SK-N-DZ (cell line): ENCODE measurements at places on chromosomes 7 and 10.

DNA sequence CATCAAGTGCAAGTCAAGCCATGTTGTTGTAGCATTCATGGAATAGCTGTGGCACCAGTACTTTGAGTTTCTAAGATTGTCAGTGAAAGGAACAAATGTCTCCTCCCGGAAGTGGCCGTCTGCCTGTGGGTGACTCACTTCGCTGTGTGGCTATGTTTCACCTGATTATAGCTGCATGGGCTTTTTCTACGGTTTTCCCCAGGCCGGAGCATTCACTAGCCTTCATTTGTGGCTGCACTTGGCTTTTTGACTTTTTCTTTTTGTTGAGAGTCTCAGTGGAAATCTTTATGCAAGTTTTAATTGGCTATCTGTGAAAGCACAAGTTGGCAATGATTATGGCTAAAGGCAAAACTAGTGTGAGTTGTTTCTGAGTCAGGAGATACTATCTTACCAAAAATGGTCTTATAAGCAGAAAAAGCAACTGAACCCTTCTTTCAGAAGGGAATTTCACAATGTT, 35.0 kb downstream of the SRI start:
- DNase-seq: no peak

DNA sequence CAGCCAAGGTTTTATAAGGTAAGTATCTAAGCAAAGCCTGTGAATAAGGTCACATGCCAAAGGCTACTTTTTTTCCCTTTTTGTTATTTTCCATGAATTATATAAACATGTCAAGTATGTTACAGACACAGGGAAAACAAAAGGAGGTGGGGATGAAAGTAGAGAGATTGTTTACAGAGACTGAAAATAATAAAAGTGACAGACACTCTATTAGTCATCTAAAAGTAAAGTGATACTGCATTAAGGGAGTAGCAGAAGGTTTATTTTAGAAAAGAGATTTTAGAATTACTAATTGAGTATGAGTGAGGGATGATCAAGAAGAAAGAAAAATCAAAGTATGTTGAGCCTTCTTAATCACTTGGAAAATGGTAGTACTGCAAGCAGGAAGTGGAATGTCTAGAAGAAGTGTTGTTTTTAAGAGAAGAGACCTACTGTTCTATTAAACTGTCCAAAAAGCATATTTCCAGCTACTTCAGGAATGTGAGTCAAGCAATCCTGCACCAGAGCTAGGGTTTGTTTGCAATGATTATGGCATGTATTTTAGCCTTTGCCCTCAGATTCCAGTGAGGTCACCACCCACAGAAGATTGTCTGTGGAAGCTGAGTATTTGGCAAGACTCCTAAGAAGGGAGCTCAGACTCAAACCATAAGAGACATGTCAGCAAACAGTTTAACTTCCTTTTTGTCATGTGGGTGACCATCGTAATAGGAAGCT, 177.9 kb upstream of the PLXDC2 start:
- DNase-seq: no peak

GRCh38 chr7:19491821-19492452, 216.9 kb downstream of the POLR1F start:
- DNase-seq: peak; percentile 21

DNA sequence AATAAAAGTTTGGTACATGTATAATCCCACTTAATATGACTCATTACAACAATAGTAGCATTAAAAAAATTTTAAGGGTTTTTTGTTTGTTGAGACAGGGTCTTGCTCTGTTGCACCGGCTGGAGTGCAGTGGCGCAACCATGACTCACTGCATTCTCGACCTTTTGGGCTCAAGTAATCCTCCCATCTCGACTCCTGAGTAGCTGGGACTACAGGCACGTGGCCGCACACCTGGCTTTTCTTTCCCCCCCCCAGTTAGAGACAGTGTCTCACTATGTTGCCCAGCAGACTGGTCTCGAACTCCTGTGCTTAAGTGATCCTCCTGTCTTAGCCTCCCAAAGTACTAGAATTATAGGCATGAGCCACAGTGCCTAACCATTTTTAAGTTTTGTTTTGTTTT, 40.7 kb downstream of the KMT2C start:
- DNase-seq: no peak

DNA sequence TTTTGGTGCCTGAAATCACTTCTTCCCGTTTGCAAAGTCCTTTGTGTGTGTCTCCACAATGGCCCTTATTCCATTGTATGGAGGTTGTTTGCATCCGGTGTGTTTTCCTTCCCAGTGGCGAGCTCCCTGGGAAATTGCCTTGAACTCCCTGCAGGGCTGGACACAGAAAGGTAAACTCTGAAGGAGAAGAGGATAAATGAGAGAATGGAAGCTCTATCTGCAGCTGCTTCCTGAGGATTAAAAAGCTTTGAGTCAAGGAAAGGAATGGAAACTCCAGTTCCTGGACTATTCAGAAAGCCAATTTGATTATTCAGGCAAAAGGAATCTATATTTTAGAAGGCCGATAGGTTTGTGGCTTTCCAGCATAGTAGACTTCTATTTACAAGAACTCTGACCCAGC, 4.4 kb upstream of the GRK5 start:
- no peak for DNase-seq

DNA sequence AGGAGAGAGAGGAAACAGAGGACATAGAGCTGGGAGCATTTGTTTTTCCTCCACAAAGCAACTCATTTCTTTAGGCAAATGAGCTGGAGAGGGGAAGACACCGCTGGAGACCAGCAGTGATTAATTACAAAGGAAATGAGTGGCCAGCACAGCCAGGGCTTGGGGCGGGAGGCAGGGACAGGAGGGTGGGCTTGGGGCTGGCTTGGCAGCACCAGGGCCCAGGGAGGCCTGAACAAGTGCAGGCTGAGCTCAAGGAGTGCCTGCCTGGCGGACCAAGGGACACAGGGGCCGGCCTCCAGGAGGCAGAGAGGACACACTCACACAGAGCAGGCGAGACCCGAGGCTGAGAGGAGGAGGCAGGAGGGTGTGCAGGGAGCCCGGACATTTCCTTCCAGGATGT, 149.0 kb upstream of the UNC5B start:
- DNase-seq: no peak

DNA sequence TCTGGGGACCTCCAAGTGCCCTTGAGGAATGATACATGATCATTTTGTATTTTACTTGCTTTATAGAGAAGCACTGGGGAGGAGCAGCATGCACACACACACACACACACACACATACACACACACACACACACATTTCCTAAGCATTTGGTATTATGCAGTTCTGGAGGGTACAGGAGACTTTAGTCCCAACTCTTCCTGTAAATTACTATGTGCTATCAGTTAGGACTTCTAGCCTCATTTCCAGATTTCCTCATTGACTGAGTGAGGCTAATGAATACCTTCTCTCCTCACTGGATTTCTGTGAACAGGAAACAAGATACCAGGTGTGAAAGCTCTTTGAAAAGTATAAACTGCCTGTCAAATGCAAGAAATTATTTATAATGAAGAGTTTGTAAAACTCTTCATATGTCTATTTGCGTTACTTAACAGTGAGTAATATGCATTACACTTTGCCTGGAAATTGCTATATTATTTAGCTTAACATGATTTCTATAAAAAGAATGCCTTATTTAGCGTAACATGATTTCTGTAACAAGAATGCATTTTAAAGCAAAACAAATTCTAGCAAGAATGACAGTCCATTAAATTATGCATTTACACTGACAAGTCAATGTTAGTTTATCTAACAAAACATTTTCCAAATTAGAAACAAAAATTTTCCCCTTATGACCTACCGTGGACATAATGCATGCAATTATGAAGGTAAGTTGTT, 34.2 kb downstream of the ACTA2 start:
- no peak for DNase-seq

GRCh38 chr7:128791121-128791971, at the start of gene CCDC136:
Gene CCDC136, plus strand, starts transcription at chr7:128791968. Its CDS starts 444 bp downstream, at chr7:128792412.
- DNase-seq: peak; percentile 69

- DNase-seq: no peak
Measured at GRCh38 chr7:38453168-38453567, 178.0 kb downstream of the AMPH start.

DNA sequence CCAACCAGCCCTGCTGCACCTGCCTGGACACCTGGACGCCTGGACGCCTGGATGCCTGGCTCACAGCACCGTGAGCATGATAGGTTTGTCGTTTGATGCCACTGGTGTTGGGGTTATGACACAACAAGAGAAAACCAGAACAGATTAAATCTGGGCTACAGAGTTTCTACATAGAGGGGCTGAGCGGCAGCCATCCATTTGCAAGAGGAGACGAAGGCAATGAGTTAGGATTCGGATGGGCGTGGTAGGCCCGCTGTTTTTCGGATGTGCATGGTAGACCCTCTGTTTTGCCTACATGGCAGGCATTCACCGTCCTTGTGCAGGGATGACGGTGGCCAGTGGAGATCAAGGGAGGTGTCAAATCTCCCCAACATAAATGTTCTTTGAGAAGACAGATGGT, 121.5 kb upstream of the RNF32 start:
- DNase-seq: no peak

- no peak for DNase-seq
Measured at GRCh38 chr7:43195256-43195655, 82.8 kb downstream of the HECW1 start.

DNA sequence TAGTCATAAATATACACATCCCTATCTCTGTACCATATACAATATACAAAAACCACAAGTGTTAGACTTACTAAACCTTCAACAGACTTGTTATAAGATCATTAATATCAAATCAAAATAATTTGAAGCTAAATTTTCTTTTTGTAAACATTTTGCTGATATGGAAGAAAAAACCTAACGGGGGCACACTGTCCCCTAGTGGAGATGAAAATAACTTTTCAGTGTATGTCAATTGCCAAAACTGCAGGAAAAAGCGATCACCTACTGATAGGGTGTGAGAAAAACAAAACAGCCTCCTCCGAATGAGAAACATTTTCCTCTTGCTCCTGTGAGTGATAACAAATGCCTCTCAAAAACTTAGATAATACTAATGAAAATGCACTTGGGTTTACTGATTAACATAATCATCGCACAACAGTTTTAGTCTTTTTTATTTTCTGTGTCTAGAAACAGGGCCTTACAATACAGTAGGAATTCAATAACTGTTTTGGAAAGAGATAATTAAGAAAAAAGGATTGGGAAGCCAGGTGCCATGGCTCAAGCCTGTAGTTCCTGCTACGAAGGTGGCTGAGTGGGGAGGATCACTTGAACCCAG, 322.7 kb downstream of the CRPPA start:
- DNase-seq: no peak

DNA sequence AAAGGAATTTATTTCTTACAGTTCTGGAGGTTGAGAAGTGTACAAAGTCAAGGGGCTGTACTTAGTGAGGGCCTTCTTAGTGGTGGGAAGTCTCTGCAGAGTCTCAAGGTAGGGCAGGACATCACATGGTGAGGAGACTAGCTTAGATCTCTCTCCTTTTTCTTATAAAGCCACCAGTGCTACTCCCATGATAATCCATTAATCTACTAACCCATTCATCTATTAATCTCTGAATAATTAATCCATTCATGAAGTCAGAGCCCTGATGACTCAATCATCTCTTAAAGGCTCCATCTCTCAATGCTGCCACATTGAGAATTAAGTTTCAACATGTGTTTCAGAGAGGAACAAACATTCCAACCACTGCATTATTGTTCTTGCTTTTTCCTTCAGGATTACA, 64.4 kb upstream of the CSTF2T start:
- DNase-seq: no peak

- no peak for DNase-seq
Measured at GRCh38 chr7:155858521-155859061, 46.3 kb upstream of the SHH start.

- no peak for DNase-seq
Measured at GRCh38 chr7:133934262-133934976, 192.7 kb upstream of the LRGUK start.

- peak; percentile 87 for DNase-seq
Measured at GRCh38 chr7:37448636-37449361, at the start of gene ELMO1. Gene ELMO1, minus strand, starts transcription at chr7:37448864. Its CDS starts 106,174 bp downstream, at chr7:37342690.

- no peak for DNase-seq
Measured at GRCh38 chr7:156656598-156656997, 16.0 kb downstream of the RNF32 start.

- no peak for DNase-seq
Measured at GRCh38 chr10:89677341-89677740, 24.0 kb upstream of the KIF20B start.

GRCh38 chr10:88968391-88968790, 15.8 kb upstream of the ACTA2 start:
- no peak for DNase-seq

- no peak for DNase-seq
Measured at GRCh38 chr7:82164813-82165212, 278.8 kb downstream of the CACNA2D1 start.

DNA sequence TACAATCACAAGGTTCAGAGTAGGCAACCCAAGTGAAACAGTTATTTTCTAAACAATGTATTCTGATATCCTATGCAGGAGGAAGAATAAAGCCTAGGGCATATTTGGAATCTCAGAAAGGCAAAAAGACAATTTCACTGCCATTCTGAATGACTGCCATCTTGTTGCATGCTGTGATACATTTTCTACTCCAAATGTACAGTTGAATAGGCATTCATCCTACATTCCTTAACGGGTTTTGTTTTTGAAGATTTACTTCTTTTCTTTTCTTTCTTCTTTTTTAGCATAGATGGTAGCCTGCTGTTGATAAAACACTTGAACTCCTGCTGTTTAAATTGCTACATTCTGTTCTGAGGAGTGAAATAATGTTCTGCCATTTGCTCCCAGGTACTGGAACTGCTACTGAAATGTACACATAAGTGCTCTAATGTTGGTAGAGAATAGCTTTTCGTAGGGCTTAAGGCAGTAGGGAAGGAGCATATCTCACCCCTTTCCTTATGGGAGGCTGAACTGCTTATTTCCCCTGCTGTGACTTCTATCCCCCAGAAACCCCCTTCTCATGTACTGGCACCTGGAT, 506.8 kb downstream of the DNAJB9 start:
- no peak for DNase-seq

GRCh38 chr7:33845991-33846509, 59.3 kb upstream of the BMPER start:
- DNase-seq: no peak
